Hepatocyte (in vitro differentiated cells): ENCODE measurements at places on chromosomes 16 and 17. TPM values are rescaled to one million over a fixed set of nuclear protein-coding genes. Genes with fewer than 3 reads are reported as not detected.

The UBFD1 gene
- 107 TPM in 2 replicates for total RNA-seq

The SRCIN1 gene
- 0.90 and 1.4 TPM in 2 replicates for total RNA-seq

The ACAP1 gene
- total RNA-seq, result not detected in 2 replicates

The PPM1E gene
- 0.77 and 0.80 TPM in 2 replicates for total RNA-seq

The MAPT gene
- total RNA-seq, result 0.24 and 0.37 TPM in 2 replicates

The WNT9B gene
- 2.6 and 3.0 TPM in 2 replicates for total RNA-seq

The ZSWIM7 gene
- total RNA-seq, result 22.2 and 27.0 TPM in 2 replicates

The SCIMP gene
- total RNA-seq, result 0.03 TPM in 1 of 2 replicates, not detected in the other

The MT1F gene
- total RNA-seq, result 3.1 and 7.1 TPM in 2 replicates

The PALB2 gene
- total RNA-seq, result 4.3 and 6.6 TPM in 2 replicates

The SPNS3 gene
- 0.17 and 0.20 TPM in 2 replicates for total RNA-seq

The SDK2 gene
- total RNA-seq, result 1.0 and 1.2 TPM in 2 replicates

The TBC1D3G gene
- not detected in 2 replicates for total RNA-seq

The SEPTIN12 gene
- total RNA-seq, result not detected in 2 replicates

The KRTAP1-4 gene
- not detected in 2 replicates for total RNA-seq

The SLC5A11 gene
- 1.2 and 2.2 TPM in 2 replicates for total RNA-seq

The TK1 gene
- total RNA-seq, result 8.3 and 13.8 TPM in 2 replicates

The ZFP3 gene
- 0.12 and 0.23 TPM in 2 replicates for total RNA-seq

The TEFM gene
- 18.3 and 19.2 TPM in 2 replicates for total RNA-seq

The C16orf54 gene
- 0.10 TPM in 1 of 2 replicates, not detected in the other for total RNA-seq

The TBC1D3 gene
- total RNA-seq, result not detected in 2 replicates

The TSPOAP1 gene
- 10.0 and 15.4 TPM in 2 replicates for total RNA-seq

The PRSS27 gene
- total RNA-seq, result 1.4 and 4.3 TPM in 2 replicates

The CTRB2 gene
- total RNA-seq, result not detected in 2 replicates

The CPHXL2 gene
- total RNA-seq, result not detected in 2 replicates

The BMERB1 gene
- total RNA-seq, result 5.9 and 10.3 TPM in 2 replicates

The NSMCE1 gene
- total RNA-seq, result 35.0 and 40.8 TPM in 2 replicates
